Uterine smooth muscle cell (primary cell): ENCODE measurements at places on chromosomes 4 and X. TPM values are rescaled to one million over a fixed set of nuclear protein-coding genes. Genes with fewer than 3 reads are reported as not detected.

Gene OFD1
- total RNA-seq: 15.5 and 22.2 TPM in 2 replicates

Gene ATP10D
- 23.1 and 33.2 TPM in 2 replicates for total RNA-seq

Gene ATP2B3
- total RNA-seq: under 0.01 TPM in 1 of 2 replicates, not detected in the other

Gene GSX2
- 0.12 TPM in 1 of 2 replicates, not detected in the other for total RNA-seq
